ENCODE measurements at places on chromosomes 16 and 17. TPM values are rescaled to one million over a fixed set of nuclear protein-coding genes. Genes with fewer than 3 reads are reported as not detected.

Gene HOXB9
- not detected for polyA plus RNA-seq

Gene SYNGR3
- polyA plus RNA-seq, result 4.9 TPM

Gene PYY
- not detected for polyA plus RNA-seq

Gene ASGR1
- 0.50 TPM for polyA plus RNA-seq

Gene PLA2G10
- 0.24 TPM for polyA plus RNA-seq

Gene OR2C1
- polyA plus RNA-seq, result not detected

Gene KRT28
- not detected for polyA plus RNA-seq

Gene MED13
- polyA plus RNA-seq, result 3.7 TPM

Gene MARVELD3
- not detected for polyA plus RNA-seq

Gene PRSS53
- polyA plus RNA-seq, result 0.83 TPM

Gene MAP3K14
- polyA plus RNA-seq, result 31.5 TPM
